ENCODE measurements at places on chromosomes 12 and 14.
A peak's percentile ranks its signal among the peaks of the same experiment; 100 is the strongest.

DNA sequence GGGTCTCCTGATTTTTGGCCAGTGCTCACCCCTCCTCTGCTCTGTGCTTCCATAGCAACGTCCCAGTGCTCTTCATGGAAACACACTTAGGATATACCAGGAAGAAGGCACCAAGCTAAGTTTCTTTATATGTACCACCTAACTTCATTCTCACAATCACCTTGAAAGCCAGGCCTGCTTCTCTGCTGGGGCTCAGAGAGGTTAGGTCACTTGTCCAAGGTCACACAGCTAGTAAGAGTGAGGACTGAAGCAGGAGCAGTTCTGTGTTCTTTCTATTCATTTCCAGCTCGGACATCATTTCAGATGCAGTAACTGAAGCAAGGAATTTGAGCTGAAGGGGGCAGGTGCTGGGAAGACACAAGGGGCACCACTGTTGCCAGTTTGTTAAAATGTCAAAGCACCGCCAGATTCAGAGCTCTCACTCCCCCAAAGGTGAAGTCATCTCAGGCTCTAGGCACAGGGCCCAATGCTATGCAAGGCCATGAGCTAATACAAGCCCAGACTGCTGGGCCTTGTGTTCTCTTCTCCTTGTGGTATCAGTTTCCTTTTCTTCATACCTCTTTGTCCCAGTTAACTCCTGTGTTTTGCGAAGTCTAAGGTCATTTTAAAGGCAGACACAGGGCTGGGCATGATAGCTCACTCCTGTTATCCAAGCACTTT lies 19.7 kb upstream of the YY1 start:
- no peak for DNase-seq

DNA sequence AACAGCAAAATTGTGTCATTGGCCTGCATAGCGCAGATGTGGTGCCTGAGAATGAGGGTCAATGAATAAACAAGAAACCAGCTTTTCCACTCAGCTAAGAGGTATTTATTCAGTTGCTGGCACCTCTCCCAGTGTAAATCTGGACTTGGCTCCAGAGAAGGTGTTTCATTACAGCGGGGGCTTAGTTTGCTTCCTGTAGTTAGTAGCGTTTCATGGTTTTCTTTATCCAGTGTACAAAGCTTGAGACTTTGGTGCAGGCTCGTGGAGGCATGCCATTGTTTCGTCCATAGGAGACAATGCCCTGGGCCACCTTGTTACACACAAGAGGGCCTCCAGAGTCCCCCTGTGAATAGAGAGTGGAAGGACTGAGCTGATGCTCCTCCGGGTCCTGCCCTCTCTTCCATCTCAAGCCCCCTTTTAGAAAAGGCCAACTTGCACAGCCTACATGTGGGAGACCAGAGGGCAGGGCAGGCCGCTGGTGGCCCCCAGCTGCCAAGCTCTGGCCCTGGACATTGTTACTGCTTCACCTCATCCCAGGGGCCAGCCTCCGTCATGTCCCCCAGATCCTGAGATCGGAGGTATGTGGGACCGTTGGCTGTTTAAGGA lies 3.0 kb downstream of the GZMB start:
- no peak for DNase-seq

GRCh38 chr12:121288986-121289385 lies 7.5 kb downstream of the CAMKK2 start:
- no peak for DNase-seq

DNA sequence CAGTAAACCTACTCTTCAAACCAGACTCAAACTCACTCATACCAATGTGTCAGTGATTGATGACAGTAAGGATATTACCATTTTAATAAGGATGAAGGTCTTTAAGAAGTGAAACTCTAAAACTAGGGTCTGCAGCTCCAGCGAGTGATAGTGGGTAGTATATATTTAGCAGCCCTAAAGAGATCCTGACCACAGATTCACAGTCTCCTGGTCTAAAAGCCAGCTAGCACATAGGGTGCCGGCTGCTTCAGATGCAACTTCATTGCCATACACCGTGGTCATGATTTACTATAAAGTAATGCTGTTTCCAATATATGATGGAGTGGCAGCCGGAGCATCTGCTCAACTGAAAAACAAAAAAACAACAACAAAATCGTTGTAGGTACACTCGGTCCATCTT lies 99.6 kb upstream of the MDM1 start:
- DNase-seq = no peak

DNA sequence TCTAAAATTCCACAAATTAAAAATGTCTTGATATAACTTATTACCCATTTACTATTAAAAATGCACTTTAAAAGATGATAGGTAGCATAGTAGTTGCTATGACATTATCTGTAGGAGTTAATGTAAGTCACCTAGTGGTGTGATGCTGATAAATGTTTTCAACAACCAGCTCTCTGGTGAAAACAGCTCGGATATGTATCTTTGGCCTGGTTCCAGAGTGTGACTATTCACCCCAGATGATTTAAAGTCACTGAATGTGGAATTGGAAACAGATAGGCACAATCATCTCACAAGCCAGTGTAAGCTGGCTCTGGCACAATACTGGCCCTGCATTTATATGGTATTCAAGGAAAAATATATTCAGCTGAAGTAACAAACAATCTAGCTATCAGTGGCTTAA lies 9.2 kb upstream of the CCDC196 start:
- DNase-seq = no peak

DNA sequence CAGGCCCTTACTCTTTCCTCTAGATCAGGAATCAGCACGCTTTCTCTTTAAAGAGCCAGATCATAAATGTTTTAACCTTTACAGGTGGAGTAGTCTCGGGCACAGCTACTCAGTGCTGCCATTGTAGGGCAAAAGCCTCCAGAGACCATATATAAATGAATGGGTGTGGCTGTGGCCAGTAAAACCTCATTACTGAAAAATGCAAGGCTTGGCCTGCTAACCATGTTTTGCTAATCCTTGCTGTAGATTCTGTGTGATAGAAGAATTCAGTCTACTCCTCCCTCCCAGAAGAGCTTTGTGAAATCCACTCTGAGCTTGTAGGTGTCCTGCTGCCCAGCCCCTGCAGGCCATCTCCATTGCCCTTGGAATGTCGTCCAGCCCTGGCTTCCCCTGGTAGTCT lies 58.1 kb downstream of the HSP90AA1 start:
- no peak for DNase-seq

DNA sequence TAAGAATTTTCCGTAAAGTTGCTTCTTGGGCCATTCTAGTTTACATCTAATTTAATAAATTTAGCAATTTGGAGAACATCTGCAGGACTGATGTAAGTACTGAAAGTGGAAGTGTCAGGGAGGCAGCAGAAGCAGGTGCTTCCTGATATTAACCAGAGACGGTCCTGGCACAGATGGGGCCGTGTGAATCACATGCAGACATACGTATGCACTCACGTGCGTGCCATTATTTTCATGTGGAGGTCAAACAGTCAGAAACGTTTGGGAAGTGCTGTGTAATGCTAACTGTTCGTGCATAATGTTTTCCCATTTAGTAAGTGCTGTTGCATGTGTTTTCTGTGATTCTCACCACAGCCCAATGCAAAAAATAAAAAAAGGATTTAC lies 87.8 kb upstream of the DYNC1H1 start:
- DNase-seq = peak; percentile 83

- no peak for DNase-seq
Observed at GRCh38 chr14:68518761-68519670, 273.9 kb downstream of the ZFP36L1 start.

DNA sequence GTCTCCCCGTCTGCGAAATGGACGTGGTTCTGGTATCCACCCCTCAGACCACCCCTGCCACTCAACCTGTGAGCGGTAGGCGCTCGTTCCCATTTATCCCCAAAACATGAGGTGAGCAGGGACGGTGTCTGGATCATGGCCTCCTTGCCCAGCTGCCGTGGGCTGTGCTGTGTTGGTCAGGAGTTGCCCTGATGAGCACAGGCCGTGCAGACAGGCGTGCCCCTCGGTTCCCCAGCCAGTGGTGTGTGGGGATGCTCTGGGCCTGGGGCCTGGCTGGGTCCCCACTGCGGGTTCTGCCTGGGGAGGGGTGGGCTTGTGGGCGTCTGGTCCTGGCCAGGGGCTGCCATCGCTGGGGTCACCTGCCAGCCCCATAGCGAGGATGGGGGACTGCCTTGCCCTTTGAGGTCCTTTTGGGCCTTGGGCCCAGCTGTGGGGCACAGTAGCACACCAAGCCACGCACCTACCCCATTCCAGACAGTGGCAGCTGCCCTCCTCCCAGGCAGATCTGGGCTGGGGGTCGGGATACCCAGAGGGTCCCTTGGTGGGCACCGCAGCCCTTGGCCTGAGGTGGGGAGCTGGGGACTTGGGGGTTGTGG lies 11.3 kb upstream of the PUS1 start:
- DNase-seq = no peak

DNA sequence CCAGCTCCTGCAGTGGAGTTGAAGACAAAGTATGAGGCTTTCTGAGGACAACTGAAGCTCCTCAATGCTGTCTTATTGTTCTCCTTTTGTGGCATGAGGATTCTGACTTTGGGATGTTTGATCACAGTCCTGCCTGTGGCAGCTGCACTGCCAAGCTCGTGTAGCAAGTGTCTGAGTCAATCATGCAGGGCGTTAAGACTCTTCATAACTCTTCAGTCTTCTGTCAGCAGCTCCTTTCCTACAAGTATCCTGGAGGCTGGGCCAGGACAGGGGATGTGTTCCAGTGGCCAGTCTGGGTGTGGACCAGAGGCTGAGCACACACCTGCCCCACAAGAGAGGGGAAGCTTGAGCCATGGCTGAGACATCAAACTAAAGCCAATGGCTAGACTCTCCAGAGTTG lies 94.3 kb downstream of the PELI2 start:
- no peak for DNase-seq

DNA sequence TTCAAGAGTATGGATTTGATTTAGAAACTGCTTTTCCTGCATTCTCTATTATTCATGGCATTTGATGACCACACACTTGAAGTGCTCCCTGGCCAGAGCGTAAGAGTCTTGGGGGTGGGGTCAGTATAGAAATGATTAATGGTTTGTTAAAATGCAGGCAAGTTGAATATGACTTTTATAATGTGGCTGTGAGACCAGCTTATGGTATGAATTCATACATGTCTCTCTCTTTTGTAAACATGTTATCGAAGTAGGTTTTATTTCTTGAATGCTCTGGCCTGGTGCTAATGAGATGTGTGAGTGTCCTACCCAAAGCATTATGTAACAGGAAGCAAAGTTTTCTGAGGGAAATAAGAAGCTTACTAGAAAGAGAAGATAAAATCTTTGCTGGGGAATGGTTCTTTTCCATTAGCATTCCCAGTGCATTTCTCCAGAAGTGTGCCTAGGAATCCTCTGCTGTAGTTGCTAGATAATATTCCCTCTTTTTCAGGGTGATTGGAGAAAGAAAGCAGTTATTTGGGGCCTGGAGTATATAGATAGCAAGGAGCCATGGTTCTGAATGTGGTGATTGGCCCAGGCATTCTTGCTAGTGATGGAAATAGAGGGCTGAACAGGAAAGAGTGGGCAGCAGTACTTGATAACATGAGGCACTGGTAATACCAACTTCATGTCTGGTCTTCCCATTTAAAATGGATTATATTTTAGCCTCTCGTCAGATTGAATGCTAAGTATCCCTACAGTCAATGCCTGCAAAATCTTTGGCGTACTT lies 289.7 kb downstream of the RAD51B start:
- no peak for DNase-seq

DNA sequence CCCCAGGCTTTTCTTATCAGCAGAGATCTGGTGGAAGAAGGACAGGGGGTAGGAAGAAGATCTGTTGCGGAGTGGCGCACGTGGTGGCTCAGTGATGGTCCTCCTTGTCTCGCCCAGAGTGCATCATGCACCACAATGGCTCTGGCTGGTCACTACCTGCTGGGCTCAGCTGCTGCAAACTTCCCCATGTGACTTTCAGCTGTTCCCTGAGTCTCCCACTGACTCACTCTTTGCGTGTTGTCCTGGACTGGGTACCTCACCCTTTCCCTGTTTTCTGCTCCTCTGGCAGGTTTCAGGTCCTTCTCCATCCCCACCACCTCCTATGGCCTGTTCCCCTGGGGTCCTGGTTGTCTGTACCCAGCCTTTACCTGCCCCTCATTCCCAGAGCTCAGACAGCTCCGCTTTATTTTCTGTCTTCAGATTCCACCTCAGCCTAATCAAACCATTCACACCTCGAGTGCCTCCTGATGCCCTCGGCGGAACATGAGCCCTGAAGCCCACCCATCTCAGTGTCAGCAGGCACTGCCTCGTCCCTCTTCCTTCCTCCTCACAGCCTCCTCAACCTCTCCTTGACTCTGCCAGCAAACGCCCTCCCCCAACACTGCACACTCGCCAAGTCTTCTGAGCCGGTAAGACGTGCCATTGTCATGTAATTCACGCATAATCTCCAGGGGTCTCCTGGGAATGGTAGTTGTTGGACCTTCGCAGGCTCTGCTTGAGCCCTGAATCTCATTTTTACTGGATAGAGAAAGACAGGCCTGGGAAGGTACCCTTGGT lies 1.8 kb downstream of the C1R start:
- DNase-seq = no peak

DNA sequence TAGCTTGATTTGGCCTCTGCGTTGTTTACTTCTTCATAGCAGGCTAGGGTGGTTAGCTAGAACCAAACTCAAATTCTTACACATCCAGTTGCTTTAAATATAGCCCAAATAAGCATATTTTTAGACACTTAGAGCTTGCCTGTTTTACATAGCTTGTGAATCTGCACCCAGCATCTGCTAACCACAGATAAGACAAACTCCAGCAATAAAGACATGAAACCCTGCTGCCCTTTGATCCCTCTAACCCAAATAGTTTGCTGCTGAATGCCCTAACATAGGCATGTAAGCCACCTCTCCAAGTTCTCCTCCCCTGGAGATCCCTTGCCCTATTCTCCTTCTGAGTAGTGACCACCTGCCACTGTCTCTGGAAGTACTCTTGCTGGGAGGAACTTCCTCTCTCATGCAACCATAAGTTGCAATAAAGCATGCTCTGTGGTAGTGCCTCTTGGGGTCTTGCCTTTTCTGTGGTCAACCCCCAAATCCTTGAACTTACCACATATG lies 185.6 kb downstream of the TMEM117 start:
- no peak for DNase-seq

- DNase-seq = peak; percentile 23
Observed at GRCh38 chr14:104135904-104136471, 2.4 kb upstream of the KIF26A start.

DNA sequence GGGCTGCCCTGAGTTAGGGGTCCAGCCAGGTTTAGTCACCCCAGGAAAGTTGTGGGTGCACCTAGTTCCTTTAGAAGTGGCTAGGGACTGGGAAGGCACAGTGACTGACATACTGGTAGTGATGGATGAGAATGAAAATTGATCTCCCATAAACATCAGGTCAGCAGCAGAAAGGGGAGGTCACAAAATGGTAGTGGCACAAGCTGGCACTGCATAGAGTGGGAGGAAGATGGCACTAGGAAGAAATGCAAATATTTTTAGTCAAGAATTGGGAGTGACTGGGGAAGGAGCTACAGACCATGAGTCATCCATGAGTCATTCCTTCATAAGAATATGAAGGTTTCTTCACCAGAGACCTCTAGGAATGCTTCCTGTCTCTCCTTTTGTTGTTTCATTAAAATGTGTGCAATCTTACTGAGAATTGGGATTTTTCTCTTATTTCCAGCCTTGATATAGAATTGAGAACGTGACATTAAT lies 198.3 kb upstream of the AMIGO2 start:
- no peak for DNase-seq
